ENCODE measurements at places on chromosomes 3 and 15.

DNA sequence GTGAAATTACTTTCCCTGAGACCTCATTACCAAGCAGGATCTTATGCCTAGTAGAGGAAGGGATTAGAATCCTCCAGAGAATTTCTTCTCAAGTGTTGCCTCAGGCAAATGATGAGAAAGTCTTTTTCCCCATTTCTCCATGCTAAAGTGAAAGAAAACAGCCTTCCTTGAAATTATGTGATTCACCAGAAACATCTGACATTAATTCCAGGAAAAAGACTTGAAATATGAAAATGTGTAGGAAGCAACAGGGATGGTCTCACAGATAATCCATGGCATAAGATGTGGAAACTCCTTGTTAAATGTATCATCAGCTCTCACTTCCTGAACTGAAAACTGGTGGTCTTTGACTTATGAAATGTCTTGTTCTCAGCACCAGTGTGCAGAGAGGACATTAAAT, 17.9 kb upstream of the ABI3BP start:
- DNase-seq, result no peak

DNA sequence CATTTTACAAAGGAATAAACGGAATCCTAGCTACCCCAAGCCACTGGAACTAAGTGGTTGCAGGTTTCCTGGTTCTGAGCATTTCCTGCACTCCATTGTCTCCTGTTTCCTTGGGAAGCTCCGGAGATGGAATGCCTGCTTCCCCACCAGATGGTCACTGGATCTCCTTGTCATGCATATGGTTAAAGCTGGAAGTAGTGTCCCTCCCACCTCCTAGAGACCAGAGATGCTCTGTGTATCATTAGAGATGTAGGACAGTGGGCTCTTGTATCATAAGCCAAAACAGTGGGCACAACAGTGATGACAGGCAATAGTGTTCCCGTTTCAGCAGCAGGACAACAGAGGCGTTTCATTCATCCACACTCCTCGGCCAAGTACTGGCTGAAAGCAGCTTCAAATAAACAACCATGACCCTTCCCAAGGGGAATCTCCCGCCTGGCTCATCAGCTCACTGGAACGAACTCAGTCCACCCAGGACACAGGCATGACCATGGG, 136.2 kb upstream of the EIF1B start:
- DNase-seq, result no peak

- no peak for DNase-seq
Observed at GRCh38 chr3:88211096-88211890, 61.5 kb downstream of the C3orf38 start.

DNA sequence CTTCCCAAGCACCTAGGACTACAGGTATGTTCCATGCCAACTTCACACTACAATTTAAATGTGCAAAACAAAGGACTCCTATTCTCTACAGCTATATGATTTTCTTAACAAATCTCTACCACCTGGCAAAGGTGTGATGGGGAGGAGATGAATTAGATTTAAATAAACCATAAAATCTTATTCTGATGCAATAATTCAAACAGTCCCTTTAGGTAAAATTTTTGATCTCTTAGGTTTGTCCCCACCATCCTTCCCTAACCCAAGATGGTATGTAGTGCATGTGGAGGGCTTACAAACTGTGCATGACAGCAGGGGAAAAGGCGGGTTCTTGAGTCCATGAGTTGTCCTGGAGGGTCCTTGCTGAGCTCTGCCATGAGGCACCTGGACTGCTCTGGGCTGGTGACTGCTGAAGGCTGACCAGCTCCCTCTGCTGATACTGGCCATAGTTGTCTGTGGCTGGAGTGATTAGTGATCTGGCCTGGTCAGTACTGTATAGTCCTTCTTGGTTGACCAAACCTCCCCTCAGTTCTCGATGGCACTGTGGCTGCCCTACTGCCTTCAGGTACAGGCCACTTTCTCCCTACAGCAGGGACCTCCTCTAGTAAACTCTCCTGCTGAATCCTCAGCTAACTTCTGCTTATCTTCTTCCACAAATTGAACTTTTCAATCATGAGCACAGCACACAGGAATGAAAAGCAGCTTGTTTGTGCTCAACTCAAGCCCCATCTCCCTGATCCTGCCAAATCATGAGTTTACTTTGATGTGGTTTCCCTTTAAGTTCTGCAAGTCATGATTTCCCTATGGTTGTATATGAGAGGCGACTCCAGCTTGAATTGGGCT, 30.1 kb downstream of the CFAP161 start:
- no peak for DNase-seq

DNA sequence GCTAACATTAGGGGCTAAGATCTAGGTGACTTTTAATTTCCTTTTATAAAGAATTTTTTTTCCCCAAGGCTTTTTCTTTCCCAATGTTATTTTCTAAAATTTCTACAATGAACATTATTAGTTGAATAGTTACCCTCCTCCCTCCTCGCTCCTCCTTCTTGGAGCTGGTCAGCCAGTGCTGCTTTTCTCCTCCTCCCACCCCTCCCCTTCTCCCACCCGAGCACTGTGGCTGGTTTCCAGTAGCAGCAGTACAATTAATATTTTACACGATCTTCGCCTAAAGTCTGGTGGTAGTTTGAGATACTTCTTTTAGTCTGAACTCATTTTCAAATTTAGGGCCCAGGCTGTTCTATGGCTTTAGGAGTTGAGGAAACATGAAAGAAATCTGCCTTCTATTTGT, 41.6 kb downstream of the EEFSEC start:
- DNase-seq, result no peak

GRCh38 chr3:156793400-156793799, 32.8 kb upstream of the LEKR1 start:
- DNase-seq, result no peak

DNA sequence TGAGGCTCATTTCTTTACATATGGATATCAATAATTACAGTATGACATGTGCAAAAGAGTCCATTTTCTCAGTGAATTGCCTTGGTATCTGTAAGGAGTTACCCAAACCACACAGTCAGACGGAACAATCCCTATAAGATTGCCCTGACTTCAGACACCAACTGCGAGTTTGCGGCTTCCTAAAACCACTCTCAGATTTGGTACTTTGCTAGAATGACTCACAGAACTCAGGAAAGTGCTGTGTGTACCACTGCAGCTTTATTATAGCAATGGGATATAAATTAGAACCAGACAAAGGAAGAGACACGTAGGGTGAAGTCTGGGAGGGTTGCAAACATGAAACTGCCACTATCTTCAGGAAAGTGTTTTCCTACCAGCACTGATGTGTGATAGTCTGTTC, 45.8 kb upstream of the ATP13A3 start:
- no peak for DNase-seq

DNA sequence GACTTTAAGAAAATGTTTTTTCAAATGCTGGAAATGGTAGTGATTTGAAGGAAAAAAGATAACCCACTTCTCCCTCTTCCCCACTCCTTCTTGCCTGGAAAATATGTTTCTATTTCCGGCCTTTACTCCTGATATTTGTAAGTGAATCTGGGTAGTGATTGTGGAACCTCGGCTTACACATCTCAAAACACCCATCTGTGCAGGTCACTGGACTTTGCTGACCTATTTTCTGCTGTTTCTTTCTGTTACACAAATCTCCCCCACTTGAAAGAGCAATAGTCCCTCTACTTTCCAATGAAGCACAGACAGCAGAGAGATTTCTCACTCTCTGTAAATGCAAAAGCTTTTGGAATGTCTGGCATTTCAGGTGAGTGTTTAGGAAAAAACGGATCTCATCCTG, 76.9 kb upstream of the ICE2 start:
- DNase-seq, result no peak

GRCh38 chr3:120428924-120429323, 21.9 kb downstream of the FSTL1 start:
- DNase-seq, result no peak

- DNase-seq, result no peak
Observed at GRCh38 chr15:90078965-90079364, 23.3 kb downstream of the IDH2 start.

All from stimulated activated CD8-positive, alpha-beta memory T cell treated with anti-CD3 and anti-CD28 coated beads, Interleukin-7, amount 100 ng/mL, for 1 hour (primary cell).